ENCODE measurements at places on chromosomes 6 and 20. TPM values are rescaled to one million over a fixed set of nuclear protein-coding genes. Genes with fewer than 3 reads are reported as not detected.

The RCAN2 gene
- 0.91 TPM for total RNA-seq

DNA sequence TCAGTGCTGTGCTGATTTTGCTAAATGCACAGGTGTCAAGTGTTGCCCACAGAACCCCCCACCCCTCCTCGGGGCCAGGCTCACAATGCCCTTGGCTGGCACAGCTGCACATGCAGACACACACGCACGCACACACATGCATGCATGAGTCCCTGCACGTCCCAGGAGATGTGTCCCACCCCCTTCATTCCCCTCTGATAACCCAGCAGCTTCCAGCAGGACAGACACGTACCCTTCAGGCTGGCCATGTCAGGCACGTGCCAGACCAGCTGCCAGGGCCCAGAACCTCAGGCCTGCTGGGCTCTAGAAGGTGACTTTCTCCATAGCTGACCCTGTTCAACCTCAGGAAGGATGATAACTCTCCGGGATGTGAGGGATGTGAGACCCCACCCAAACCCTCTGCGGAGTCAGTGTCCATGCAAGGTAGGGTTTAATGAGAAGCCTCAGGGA lies 44.4 kb downstream of the MRPL14 start:
- H3K4me3 ChIP-seq: no peak overlapping the region
- peaks cover 6% of the 10 kb centered on the region for H3K27me3 ChIP-seq
- H3K4me1 ChIP-seq: peaks cover 5% of the 10 kb centered on the region
- DNase-seq: no peak
- no peaks in the 10 kb centered on the region for H3K36me3 ChIP-seq

The TMEM74B gene
- 0.55 TPM for total RNA-seq

The E2F1 gene
- total RNA-seq: 100 TPM

The AKIRIN2 gene
- total RNA-seq: 64.4 TPM

The RAD21L1 gene
- not detected for total RNA-seq

The TRPC4AP gene
- total RNA-seq: 70.9 TPM

DNA sequence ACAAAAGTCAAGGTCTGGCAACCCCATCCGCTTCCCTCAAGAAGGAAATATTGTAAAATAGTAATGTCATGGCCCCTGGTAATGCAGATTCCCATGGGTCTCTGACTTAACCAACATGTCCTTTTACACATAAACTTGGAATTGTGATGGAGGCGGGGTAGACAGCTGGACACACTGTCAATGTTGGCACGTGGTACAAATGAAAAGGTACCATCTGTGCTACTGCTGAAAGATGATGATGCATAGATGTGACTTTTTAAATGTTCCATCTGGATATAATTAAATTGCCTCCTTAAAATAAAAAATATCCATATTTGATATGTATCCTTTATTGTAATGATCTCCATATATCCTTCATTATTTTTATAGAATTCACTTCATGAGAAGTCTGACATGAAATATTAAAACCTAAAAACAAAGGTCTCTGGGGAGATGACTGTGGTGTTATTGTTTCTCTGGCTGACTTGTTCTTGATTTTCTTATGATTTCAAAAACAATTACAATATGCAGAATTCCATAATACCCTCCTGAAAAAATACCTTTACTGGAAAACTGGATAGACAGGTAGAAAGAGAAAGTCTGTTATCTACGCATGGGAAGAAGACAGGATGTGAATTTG lies 104.5 kb downstream of the MKKS start:
- no peak overlapping the region for H3K4me3 ChIP-seq
- H3K36me3 ChIP-seq: no peaks in the 10 kb centered on the region
- no peak for DNase-seq

The FAM209B gene
- total RNA-seq: 1.7 TPM

The CTCFL gene
- not detected for total RNA-seq

The PHACTR2 gene
- total RNA-seq: 28.0 TPM

- H3K27me3 ChIP-seq: no peaks in the 10 kb centered on the region
- DNase-seq: no peak
- peaks cover 3% of the 10 kb centered on the region for H3K4me1 ChIP-seq
- H3K4me3 ChIP-seq: no peak overlapping the region
Measured at GRCh38 chr6:131161987-131162386, 26.7 kb downstream of the AKAP7 start.
